ENCODE measurements at places on chromosomes 11 and 22.

- no peak for DNase-seq
These were observed 32.7 kb downstream of the ARHGAP42 start for GRCh38 chr11:100719809-100720221.

GRCh38 chr11:86499723-86500129 lies 125.0 kb downstream of the CCDC81 start:
- no peak for DNase-seq

DNA sequence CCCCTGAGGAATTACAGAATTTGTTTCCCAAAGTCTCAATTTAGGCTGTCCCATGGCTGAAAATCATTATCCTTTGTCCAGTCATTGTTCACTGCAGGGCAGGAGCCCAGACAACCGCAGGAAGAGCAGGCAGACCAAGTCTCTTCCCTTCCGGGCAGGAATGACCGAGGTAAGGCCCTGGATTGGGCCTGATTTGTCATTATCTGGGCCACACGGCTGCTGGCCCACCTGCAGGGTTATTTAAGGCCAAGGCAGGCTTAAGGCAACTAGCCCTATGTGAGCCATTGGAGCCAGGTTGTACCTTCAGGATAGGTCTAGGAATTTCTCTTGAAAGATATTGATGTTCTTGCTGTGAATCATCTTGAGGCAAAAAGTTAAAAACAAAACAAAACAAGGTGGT lies 9.7 kb upstream of the IL10RA start:
- DNase-seq, result no peak

DNA sequence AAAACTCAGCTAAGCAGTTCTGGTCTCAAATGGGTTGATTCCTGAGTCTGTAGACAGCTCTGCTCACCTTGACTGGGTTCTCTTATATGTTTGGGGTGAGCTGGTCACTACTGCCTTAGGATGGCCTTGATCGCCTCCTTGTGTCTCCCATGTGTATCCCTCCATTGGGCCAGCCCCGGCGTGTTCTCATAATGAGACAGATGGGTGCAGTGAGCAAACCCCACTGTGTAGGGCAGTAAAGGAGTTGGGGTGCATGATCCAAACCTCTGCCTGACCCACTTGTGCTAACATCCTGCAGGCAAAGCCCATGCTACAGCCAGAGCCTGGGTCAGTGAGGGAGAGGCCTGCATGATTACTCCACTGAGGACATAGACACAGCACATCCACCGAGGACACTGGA lies 657.6 kb downstream of the BRD1 start:
- no peak for DNase-seq

DNA sequence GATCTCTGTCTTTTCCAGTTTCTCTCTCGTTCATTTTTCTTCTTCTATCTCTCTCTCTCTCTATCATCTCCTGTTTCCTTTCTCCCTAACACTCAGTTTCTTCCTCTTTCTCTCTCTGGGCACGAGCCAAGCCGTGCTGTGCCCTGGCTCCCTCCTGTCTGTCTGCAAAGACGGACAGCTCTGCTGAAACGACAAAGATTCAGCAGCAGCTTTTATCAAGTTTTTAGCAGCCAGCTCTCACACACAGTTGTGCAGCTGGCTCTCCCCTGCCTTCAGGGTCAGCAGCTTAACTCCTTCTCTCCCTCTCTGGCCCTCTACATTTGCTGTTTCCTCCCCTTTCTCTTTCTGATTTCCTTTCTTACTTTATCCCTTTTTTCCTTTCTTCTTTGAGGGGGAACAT lies 352.0 kb upstream of the MPPED2 start:
- DNase-seq, result no peak

- no peak for DNase-seq
These were observed 22.6 kb downstream of the C11orf71 start for GRCh38 chr11:114377612-114378267.

DNA sequence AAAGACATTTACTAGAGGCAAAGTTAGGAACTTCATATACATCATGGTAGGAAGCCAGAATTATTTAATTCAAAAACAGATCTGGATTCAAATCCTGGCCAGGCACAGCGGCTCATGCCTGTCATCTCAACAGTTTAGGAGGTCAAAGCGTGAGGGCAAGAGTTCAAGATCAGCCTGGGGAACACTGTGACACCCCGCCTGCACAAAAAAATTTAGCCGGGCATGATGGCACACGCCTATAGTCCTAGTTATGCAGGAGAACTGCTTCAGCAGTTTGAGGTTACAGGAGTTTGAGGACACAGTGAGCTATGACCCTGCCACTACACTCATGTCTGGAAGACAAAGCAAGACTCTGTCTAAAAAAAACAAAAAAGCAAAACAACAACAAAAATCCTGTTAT lies 8.9 kb downstream of the MRTFA start:
- no peak for DNase-seq

Measured in NCI-H1694 (cell line).